RPMI7951 (cell line): ENCODE measurements at places on chromosomes 2 and 18.
A peak's percentile ranks its signal among the peaks of the same experiment; 100 is the strongest.

GRCh38 chr2:177242121-177242987 lies 22.2 kb downstream of the NFE2L2 start:
- DNase-seq = peak; percentile 91

DNA sequence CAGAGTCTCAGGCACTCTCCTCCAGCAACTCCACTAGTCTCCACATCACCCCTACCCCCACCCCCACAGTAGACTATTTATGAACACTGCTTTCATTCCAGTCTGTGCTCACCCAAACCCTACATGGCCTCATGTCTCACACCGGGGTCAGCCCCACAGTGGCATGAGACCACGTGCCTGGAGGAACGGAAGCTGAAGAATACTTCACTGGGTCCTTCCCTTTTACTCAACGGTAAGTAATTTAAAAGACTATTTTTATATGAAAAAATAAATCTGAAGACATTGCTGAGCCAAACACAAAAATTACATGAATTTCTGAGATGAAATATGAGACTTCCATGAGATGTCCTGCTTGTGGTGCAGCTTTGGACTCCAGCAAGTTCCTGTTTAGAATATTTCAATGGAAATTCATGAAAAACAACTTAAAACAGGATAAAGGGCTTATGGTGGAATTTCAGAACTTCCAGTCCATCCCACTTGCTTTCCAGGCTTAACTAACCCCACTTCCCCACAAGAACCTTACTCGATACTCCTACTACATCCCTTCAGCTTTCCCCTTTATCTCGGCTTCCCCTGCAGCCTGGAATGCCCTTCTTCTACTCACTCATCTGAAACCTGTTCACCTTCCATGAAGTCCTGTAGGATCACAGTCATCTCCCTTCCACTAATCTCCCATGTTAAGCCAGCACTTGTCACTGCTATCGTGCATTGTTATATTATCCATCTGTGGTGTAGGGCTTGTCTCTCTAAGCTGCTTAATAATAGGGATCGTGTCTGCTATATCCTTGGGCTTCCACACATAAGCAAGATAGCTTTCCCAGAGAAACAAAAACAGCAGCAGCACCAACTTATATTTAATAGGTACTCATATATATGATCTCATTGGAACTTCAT lies 47.9 kb downstream of the SLC14A1 start:
- no peak for DNase-seq

GRCh38 chr2:84297155-84297554 lies 161.9 kb downstream of the SUCLG1 start:
- DNase-seq = peak; percentile 32

DNA sequence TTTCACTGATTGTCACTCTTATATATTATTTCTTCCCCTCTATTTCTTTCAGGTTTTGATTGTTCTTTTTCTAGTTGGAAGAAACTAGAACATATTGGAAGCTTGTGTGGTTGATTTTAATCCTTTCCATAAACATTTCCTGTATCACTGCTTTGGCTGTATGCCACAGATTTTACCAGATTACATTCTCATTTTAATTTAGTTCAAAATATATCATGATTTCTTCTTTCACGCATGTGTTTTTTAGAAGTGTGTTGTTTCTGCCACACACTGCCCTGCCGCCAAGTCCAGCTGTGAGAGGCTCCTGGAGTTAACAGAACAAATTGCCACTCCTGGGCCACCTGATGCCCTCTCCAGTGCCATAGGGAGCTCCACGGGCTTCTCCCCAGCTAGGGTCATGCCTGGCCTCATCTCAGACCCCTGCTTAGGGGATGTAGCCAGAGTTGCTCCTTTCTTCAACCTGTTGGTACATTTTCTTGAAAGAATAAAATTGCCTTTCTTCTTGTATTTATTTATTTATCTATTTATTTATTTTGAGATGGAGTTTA lies 206.2 kb upstream of the COPS8 start:
- no peak for DNase-seq

GRCh38 chr2:48257456-48257855 lies 272.5 kb upstream of the STON1 start:
- no peak for DNase-seq

DNA sequence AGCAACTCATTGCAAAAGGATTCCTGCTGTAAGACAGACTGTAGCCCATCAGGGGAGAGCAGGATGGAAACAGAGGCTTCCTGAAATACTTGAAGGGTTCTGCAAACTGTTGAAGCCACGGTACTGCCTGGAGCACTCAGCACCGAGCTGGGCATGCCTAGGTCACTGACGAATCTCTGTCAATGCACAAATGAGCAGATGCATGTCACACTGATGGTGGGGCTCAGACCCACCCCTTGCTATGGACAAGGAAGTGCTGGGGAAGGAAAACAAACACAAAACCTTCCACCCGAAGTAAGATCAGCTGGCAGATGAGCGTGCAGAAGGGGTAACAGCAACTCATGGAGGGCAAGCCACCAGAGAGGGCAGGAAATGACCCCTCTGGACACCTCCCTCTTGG lies 136.7 kb downstream of the BCL2 start:
- DNase-seq = no peak

DNA sequence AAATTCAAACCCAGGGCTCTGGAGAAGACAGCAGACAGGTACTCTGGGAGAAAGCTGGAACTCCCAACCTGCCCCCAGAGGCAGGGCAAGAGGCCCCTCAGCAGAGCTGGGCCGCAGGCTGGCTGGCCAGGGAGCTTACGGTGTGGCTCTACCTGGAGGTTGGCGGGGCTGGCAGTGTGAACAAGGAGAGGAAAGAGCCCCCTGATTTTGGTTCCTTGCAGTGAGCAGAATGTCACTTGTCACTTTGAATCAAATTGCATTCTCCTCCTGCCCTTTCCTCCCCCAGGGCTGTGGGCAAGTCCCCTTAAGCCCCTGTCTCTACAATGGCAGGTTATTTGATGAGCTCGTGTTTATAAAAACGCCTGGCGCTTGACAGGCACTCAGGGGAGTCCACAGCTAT lies 32.6 kb downstream of the MYO7B start:
- DNase-seq = no peak

DNA sequence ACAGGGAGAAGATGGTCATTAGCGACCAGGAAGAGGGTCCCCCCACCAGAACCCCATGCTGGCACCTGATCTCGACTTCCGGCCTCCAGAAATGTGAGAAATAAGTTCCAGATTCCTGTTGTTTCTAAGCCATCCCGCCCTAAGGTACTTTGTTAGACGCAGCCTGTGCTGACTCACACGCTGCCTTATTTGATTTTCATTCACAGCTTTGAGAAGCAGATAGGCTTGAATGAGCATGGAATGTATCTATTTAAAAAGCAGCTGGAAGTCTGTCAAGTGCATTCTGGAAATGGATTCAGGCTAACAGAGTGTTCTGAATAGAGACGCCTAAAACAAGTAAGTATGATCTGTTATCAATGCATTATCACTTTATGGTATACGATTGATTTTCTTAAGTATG lies 8.3 kb upstream of the IL1R2 start:
- DNase-seq = peak; percentile 69

DNA sequence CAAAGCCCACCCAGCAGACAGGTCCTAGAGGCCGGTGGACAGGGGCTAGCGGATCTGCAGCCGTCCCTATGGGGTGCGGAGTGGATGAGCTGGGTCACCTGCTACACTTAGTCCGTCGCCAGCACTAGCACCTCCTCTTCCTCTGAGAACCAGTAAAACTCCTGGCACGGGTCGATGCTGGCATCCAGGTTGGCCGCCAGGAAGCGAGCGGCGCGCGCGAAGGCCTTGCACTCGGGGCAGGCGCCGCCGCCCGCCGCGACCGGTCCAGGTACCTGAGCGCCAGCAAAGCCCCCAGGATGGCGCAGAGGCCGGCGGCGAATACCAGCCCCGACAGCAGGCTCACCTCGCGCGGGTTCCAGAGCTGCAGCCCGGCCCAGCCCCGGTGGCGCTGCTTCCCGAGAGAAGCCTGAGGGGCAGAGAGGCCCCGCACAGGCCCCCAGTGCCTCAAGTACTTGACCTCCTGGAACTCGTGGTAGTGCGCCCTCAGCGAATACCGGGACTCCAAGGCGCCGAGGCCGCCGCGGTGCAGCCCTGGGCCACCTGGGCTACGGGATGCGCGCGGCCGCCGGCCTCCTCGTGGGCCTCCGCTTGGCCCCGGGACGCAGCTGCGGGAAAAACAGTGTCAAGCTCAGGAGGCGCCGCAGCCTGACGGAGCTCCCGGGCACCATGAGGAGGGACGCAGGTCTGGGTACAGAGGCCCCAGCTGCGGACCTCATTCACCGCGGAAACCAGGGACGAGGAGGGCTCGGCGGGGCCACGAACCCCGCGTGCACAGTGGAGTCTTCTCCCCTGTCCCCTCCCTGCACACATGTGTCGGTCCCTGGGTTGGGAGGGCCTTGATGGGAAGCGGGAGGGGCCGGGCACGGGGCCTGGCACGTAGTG lies 27.5 kb upstream of the ALPP start:
- DNase-seq = no peak

- no peak for DNase-seq
Observed at GRCh38 chr2:46644690-46645385, 165.5 kb downstream of the TMEM247 start.

- no peak for DNase-seq
Observed at GRCh38 chr2:15584316-15584715, 7.4 kb upstream of the DDX1 start.

DNA sequence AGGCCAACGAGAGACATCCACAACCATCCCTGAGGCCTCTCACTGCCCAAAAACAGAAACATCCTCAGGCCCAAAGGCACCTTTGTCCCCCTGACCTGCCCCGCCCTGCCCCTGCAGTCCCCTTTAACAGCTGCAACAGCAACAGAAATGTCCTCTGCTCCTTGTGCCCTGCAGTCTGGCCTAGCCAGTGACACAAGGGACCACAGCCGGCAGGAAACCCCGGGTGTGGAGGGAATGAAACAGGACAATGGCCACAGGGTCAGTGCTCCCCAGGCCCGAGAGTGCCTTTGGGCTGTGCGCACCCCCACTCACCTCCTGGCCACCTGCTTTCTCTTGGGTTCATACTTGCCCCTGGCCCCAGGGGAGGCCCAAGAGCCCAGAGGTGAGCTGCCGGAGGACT lies 35.6 kb downstream of the SNED1 start:
- no peak for DNase-seq

DNA sequence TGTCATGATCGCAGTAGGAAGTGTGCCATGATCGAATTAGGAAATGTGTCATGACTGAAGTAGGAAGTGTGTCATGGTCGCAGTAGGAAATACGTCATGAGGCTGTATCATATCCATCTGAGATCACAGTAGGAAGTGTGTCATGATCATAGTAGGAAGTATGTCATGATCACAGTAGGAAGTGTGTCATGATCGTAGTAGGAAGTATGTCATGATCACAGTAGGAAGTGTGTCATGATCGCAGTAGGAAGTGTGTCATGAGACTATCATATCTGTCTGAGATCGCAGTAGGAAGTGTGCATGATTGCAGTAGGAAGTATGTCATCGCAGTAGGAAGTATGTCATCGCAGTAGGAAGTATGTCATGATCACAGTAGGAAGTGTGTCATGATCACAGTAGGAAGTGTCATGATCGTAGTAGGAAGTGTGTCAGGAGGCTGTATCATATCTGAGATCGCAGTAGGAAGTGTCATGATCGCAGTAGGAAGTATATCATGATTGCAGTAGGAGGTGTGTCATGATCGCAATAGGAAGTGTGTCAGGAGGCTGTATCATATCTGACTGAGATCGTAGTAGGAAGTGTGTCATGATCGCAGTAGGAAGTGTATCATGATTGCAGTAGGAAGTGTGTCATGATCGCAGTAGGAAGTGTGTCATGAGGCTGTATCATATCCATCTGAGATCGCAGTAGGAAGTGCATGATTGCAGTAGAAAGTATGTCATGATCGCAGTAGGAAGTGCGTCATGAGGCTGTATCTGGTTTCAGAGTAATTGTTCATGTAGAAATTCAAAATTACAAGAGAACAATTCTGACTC lies 56.4 kb upstream of the NFATC1 start:
- DNase-seq = no peak

- no peak for DNase-seq
Observed at GRCh38 chr2:126707191-126707590, 51.2 kb downstream of the GYPC start.

DNA sequence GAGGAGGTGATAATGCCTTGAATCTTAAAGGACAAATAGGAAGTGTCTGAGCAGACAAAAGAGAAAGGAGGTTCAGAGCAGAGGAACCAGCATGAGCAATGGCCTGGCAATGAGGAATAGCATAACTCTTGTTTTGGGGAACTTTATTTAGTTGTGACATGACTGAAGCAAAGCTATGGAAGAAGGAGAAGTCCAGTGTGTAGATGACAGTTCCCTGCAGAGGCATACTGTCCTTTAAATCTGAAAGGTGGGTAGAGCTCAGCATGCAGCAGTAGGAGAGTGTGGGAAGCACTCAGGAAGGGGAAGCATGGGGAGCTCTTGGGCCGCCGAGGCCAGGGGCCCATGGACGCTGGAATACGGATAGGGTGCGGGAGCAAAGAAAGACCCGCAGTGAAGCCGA lies 173.8 kb downstream of the SEPTIN10 start:
- DNase-seq = no peak

- DNase-seq = peak; percentile 37
Observed at GRCh38 chr2:26245810-26246209, 1.1 kb downstream of the HADHB start.

DNA sequence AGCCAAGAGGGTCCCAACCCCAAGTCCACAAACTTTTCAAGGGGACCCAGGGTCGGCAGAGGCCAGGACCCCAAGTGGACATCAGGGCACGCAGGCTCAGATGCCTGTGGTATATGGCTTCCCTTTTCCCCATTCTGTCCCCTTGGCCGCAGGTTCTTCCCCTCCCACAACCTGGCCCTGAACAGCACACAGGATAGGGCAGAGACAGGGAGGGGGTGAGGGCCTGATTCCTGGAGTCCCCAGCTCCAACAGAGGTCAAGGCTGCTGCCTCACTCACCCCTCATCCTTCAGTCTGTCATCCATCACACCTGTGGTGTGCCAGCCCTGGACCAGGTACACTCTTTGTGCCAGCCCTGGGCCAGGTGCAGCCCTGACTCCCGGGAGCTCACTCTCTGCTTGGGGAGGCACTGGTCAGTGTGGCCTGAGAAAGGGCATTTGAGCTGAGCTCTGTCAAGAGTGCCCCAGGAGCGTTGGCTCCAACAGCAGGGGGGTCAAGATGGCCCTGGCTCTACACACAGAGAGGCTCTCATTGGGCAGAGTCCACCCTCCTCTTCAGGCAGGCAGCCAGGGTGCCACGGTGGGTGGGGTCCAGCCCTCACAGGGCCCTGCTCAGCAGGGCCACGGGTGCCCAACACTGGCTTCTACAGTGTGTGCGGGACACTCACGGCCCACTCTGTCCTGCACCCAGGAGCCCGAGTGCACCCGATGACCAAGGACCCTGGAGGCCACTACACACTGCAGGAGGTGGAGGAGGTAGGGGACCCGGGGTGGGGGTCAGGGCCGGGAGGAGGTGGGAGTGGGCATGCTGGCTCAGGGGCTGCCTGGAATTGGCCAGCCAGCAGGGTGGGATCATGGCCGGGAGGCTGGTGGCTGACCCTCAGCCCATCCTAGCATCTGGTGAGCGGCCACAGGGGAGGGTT lies 1.6 kb downstream of the AGXT start:
- DNase-seq = no peak

DNA sequence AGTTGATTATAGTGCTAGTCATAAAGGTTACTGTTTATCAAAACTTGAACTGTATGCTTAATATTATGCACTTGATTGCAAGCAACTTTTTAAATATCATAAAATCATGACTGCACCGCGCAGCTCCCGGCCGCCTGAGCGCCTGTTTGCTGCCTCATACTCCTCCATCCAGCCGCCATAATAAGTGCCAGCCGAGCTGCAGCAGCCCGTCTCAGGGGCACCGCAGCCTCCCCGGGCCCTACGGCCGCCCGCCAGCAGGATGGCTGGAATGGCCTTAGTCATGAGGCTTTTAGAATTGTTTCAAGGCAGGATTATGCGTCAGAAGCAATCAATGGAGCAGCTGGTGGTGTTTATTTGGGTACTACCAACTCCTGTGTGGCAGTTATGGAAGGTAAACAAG lies 337.2 kb downstream of the PAX3 start:
- DNase-seq = no peak

- DNase-seq = peak; percentile 56
Observed at GRCh38 chr2:241561832-241562231, 3.3 kb downstream of the BOK start.
